CD4-positive, alpha-beta T cell (primary cell): ENCODE measurements at places on chromosomes 12 and 14. TPM values are rescaled to one million over a fixed set of nuclear protein-coding genes. Genes with fewer than 3 reads are reported as not detected.

The CCDC92 gene
- total RNA-seq, result 11.5 TPM

The GPR137C gene
- total RNA-seq, result 0.08 TPM

The CIROP gene
- not detected for total RNA-seq

The KRT5 gene
- 0.81 TPM for total RNA-seq
